ENCODE measurements at places on chromosomes 1 and 21.

- no peak for DNase-seq
Measured at GRCh38 chr1:36467027-36467410, 2.8 kb upstream of the MRPS15 start.

DNA sequence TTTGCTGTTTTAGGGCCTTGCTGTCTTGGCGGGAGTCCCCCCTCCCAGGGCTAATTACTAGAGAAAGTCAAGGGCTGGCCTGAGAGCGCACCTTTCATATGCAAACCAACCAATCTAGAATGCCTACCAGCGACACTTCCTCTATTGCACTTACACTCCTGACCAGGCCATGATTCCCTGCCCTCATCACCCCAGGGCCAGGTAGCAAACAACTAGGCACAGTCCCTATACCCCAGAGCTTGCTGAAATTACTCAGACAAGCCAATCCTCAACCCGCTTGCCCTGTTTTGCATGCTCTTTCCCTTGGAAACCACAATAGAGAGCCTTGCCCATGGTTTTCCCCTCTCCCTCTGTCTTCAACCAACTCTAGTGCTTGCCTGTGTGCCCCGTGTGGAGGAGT is 70.3 kb downstream of the URB2 start:
- DNase-seq: no peak

- no peak for DNase-seq
Measured at GRCh38 chr1:91742848-91743292, 143.1 kb downstream of the TGFBR3 start.

- DNase-seq: no peak
Measured at GRCh38 chr1:34378968-34379856, 202.5 kb downstream of the C1orf94 start.

- no peak for DNase-seq
Measured at GRCh38 chr1:236853921-236854604, 59.0 kb downstream of the MTR start.

DNA sequence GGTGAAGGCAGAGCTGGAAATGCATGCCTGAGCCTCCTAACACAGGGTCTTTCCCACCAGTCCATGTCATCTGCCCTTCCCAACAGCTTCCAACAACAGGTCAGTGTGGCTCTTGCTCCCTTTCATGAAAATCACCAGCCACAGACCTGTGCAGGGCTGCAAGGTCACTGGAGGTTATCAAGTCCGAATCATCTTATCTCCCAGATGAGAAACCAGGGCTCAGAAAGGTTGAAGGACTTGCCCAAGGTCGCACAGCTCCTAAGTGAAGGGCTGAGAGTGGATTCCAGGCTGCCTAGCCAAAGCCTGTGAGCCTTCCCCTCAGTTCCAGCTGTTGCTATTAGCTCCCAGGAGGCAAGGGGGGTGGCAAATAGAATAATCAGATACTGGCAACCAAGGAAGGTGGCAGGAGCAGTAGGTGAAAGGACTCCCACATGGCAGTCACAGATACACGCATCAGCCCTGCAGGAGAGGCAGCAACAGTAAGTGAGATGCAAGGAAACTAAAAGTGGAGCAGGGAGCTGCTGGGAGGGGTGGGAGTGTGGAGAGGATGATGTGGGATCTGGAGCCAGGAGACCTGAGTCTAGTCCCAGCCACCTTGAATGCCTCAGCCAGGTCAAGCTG is 74.2 kb downstream of the SSBP3 start:
- DNase-seq: no peak

DNA sequence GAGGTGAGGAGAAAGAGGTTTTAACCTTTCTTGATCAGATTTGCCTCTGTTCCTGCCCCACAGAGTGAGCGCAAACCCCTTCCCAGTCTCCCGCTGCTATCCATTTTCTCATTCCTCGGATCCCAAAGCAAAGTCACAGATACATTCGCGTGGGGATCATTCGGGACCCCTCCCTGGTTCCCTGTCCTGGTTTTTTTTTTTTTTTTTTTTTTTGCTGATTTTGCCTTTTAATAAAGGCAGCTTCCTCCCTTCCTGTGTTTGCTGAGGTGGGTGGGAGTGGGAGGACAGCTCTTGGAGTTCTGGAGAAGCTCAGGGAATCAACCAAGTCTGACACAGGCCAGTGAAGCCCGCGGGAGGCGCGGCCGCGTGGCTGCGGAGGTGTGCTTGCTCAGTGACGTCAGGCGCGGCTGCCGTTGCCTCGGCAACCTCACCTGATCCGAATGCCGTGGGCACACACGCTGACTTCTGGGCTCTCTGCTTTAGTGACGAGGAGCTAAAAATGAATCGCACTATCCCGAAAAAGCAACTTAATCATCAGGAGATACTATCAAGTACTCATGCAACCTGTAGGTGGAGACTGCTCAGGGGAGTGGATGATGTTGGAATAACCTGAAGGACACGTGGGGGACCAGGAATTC is 106.4 kb downstream of the TBX19 start:
- DNase-seq: peak; percentile 35

DNA sequence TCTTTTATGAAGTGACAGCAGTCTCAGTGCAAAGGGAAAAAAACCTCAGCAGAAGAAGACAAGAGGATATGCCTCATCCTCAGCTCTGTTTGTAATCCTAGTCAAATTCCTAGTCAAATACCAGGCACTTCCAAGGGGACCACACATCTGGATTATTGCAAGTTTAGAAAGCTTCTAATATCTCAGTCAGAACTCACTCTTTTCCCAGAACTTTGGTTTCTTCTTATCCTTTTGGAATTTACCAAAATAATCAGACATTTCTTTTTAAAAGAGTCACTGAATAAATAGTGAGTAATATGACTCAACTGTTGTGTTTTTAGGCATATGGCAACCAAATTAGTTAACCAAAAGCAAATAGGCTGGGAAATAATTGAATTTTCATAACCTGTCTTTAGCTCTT is 47.8 kb downstream of the PRRX1 start:
- DNase-seq: no peak

DNA sequence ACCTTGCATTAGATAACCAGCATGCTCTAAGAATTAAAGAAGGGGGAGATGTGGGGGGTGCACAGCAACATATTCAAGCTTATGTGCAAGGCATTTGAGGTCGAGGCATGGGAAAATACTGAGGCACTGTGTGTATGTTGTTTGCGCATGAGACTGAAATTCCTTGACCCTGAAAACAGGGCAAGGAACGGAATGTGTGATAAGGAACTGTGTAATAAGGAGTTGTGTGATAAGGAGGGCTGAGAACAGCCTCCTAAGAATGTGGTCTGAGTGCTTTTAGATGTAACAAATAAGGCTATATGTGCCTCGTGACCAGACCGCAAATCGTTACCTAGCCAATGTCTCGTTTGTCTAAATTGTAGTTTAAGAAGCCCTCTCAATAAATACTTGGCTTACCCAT is 26.5 kb upstream of the ITLN1 start:
- no peak for DNase-seq

- no peak for DNase-seq
Measured at GRCh38 chr1:229843627-229844238, 217.7 kb downstream of the URB2 start.

DNA sequence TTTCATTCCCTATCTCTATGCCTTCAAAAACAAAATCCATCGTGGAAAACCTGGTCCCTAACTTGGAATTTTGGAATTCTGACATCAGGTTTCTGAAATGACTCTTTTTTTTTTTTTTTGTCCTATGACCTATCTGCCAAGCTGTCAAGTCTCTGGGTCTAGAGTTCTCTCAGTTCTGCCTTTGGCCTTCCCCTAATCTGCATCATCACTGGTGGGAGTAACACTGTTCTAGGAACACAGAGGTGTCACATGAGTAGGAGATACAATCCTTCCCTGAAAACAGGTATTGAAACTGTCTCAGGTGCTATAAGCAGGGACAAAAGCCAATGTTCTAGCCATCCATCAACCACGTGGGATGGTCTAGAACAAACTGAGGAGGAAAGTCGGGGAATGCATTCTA is 142.0 kb upstream of the ATP1B1 start:
- DNase-seq: no peak

- no peak for DNase-seq
Measured at GRCh38 chr1:63779338-63780211, 5.8 kb downstream of the ROR1 start.

GRCh38 chr1:153646672-153647345 is 11.7 kb upstream of the SNAPIN start:
- no peak for DNase-seq

DNA sequence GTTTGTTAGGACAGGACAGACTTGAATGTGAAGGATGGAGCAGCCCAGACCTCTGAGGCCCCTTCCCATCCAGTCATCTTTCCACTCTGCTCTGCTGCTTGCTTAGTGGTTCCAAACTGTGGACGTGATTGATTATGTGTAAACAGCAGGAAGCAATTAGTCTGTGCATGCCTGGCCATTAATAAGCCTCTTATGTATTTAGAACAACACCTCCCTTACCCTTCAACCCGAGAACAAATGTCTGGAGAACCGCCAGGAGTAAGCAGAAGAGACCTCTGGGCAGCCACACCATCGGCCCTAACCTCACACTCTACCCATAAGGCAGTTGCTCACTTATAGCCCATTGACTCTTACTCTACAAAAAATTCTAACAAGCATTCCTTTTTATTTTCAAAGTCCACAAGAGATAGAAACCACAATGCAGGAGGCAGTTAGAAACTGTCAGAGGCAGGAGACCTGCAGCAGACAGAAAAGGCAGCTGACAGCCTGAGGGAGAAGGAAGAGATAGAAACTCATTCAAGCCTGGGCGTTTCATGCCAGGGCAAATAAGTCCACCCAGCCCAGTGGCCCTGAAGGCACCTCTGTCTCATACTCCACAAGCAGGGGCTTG is 5.8 kb upstream of the EPHA8 start:
- no peak for DNase-seq

DNA sequence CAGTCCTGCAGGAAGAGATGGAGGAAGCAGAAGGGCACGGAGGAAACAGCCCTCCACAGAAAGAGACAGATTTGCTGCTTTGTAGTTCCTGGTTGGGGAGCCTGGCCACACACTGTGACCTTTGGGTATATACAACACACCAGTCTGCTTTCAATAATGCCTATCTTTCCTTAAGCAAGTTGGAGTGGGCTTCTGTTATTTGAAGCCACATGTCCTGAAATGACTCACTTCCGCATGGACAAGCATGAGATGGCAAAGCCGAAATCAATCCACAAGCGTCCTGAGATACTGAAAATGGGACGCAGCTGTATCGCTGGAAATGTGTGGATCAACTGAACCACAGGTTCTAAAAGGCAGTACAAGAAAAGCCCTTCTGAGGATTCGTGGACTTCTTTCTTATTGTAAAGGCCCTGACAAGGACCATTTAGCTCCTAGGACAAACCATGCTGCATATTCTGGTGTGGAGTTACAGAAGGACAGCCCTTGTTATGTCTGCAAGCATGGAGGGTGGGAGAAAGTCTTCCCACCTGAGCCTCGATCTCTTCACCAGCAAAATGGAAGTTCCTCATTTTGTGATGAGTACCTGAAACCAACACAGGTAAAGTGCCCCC is 22.7 kb upstream of the FHAD1 start:
- no peak for DNase-seq

DNA sequence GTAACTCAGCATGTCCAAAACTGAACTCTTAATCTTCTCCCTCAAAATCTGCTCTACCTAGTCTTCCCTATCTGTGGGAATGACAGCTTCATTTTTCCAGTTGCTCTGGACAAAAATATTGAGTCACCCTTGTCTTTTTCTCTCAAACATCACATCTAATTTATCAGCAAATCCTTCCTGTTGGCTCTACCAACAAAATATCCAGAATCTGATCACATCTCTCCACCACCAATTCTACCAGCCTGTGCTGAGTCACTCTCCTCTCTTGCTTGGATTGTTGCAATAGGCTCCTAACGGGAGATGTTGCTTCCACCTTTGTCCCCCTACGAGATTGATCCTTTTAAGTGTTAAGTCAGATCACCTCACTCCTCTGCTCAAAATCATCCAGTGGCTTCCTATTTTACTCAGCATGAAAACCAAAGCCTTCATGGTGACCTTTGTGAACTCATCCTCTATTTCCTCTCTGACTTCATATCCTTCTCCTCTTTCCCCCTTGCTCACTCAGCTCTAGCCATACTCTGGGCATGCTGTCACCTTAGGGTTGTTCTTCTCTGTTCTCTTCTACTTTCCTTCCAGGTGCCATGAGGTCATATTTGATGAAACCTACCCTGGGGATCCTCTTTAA is 21.5 kb upstream of the SMYD2 start:
- DNase-seq: no peak

DNA sequence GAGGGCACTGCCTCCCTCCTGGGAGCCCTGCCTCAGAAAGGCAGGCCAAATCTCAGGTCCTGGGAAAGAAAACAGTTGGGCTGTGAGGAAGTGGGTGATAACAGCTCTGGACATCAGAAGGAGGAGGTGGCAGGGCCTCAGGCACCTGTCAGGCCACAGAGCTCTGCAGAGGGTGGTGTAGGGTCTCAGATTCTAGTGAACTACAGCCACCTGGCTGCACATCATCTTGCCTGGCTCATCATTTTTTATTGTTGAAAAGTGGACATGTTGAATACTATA is 15.3 kb upstream of the ZNF678 start:
- no peak for DNase-seq

DNA sequence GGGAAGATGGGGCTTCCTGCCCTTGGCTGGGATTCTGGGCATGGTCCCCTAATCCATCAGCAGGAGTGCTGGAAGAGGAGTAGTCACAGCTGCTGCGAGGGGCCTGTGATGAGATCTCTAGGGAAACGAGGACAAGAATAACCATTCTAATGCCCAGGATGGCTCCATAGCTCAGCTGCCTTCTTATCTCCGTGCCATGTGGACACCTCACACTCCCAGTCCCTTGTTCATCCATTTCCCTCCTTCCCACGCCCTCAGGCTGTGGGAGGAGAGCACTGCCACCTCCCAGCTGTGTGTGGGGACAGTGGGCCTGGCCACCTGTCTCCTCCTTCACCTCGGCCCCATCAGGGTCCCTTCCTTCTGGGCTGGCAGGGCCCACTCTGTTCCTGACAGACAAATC is 16.1 kb upstream of the ETV3 start:
- no peak for DNase-seq

DNA sequence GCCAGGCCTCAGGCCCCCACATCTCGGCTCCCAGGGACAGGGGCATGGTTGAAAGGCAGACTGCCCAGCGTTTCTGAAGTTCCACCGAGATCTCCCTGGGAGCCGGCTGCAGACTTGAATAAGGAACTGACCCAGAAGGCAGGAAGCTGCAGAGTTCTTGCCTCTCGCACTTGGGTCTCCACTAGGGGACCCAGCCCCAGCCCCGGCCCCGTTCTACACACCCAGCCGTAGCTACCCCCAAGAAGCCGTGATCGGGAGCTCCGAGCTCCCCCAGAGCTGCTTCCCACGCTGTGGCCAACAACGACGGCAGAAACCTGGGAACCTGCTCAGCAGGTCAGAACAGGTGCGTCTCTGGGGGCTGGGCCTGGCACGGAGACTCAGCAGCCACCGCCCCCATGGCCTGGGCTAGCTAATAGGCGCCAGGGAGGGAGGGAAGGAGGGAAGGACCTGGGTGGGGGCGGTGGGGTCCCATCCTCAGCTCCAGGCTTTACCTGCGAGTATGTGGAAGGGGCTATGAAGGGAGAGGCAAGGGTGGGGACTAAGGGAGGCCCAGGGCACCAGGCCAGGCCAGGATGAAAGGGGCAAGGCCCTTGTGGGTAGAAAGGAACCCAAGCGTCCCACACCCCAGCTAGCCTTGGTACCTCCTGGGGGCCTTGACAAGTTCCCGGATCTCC is at the start of gene NECTIN4:
TSS of gene NECTIN4 (minus strand) at position 308 of the 674 bp plus-strand sequence. CDS start at position 46, 262 bp downstream.
- no peak for DNase-seq

- no peak for DNase-seq
Measured at GRCh38 chr1:147504801-147505311, 36.4 kb upstream of the BCL9 start.

GRCh38 chr1:58338081-58338480 is 208.4 kb downstream of the OMA1 start:
- no peak for DNase-seq
